Sciatic nerve (tissue), 2 donors: ENCODE measurements at places on chromosomes 16 and 17. TPM values are rescaled to one million over a fixed set of nuclear protein-coding genes. Genes with fewer than 3 reads are reported as not detected.
A peak's percentile ranks its signal among the peaks of the same experiment; 100 is the strongest.

TAF15 gene
- 183 TPM for total RNA-seq

- peak; percentile 35 for DNase-seq
Observed at GRCh38 chr17:6670999-6671398, 19.4 kb downstream of the C17orf100 start.

SAMD14 gene
- total RNA-seq = 2.5 TPM

DNA sequence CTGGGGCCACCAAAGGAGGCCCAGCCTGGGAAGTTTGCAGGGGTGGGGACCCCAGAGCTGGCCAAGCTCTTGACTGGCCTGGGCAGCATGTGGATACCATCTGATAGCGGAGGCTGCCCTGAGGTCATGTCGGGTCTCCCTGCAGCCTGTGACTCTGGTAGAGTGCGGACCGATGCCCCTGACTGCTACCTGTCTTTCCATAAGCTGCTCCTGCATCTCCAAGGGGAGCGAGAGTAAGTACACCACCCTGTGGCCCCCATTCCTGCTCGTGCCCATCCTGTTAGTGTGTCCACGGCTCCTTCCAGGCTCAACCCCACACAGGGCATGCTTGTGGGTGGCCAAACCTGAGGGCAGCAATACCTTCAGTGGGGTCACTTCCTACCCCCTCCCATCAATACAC is 8.0 kb downstream of the CETP start:
- no peak for DNase-seq

- DNase-seq = no peak
Observed at GRCh38 chr16:51430716-51431369, 279.8 kb upstream of the SALL1 start.

DNA sequence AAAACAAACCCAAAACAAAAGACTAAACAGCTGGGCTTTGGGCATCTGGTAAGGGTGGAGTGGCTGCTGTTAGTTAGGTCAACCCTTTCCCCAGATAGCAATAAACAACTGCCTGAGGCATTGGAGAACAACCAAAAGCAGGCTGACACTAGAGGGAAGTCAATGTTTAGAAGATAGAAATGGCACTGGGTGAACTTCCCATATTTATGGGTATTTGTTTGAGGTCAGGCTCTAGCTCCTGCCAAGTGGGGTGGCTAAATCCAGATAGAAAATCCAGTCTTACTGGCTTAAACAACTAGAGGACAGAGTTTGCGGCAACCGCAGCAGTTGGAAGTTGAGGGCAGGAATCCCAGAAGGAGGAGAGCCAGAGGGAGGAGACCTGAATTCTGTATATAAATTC is 79.4 kb downstream of the SDK2 start:
- DNase-seq = no peak

TMC8 gene
- total RNA-seq = 12.5 TPM

DNA sequence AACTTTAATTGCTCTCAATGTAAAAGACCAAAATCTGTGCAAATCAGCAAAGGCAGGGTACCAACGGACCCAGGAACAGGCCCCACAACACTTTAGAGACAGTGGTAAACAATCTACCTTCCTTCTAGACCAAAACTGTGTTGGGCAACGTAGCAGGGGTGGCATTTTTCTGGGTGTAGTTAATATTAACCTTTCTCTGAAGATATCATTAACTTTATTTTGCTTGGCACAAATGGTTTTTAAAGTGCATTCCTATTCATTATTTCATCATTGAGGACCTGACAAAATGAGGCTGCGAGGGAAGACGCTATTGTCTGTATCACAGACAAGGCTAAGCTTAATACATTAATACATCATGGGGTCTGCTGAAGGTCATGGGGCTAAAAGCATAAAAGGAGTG is 37.9 kb upstream of the TRAP1 start:
- peak; percentile 8 for DNase-seq

WNT3 gene
- total RNA-seq = 0.98 TPM

- no peak for DNase-seq
Observed at GRCh38 chr16:64364416-64364815, 757.4 kb downstream of the CDH11 start.

- no peak for DNase-seq
Observed at GRCh38 chr17:48755356-48755755, 26.8 kb upstream of the HOXB13 start.
